ENCODE measurements at places on chromosomes 16 and 17.

DNA sequence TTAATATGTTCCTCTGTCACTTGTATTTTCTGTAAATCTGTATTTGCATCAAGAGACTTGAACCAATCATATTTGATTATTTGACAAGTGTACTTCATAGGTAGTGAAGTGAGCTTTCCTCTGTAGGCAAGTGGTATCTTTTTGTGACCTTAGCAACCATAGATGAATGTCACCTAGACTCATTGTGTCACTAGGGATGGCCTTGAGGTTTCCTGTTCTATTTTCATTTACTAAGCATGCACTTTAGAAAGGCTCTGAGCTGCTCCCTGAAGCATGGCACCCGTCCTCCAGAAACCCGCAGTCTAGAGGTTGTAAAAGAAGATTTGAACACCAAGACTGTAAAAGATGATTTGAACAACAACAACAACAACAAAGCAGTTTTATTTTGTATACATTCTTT is 151.7 kb downstream of the PRKCB start:
- DNase-seq, result no peak

DNA sequence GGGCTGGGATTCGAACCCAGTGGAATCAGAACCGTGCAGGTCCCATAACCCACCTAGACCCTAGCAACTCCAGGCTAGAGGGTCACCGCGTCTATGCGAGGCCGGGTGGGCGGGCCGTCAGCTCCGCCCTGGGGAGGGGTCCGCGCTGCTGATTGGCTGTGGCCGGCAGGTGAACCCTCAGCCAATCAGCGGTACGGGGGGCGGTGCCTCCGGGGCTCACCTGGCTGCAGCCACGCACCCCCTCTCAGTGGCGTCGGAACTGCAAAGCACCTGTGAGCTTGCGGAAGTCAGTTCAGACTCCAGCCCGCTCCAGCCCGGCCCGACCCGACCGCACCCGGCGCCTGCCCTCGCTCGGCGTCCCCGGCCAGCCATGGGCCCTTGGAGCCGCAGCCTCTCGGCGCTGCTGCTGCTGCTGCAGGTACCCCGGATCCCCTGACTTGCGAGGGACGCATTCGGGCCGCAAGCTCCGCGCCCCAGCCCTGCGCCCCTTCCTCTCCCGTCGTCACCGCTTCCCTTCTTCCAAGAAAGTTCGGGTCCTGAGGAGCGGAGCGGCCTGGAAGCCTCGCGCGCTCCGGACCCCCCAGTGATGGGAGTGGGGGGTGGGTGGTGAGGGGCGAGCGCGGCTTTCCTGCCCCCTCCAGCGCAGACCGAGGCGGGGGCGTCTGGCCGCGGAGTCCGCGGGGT is at the start of gene CDH1:
TSS of gene CDH1 (plus strand) at position 247 of the 684 bp plus-strand sequence. CDS start at position 371, 124 bp downstream.
- no peak for DNase-seq

DNA sequence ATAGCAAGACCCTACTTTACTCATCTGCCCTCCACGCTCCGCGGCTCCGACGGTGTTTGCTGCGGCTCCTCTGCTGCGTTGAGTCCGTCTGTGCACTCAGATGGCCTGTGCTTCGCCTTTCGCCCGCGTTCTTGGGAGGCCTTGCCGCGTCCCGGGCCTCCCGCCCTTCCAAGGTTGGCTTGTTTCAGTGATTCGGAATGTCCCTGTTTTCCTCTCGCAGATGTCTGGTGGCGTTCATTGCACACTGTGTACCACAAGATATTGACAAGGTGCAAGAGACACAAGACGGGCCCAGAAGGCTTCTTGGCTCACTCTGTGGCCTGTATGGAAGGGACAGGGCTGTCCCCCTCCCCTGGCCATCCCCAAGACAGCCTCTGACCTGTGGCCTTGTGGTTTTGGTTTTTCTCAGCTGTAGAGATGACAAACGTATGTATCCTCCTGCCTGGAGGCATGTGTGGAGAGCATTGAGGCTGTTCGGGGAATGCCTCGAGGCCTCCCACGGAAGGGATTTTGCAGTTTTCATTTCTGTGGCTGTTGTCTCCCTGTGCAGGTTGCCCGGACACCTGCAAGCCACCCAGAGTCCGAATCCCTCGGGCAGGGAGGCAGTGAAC is 15.4 kb downstream of the MGRN1 start:
- no peak for DNase-seq

- DNase-seq, result no peak
Measured at GRCh38 chr16:51133688-51134087, 17.4 kb downstream of the SALL1 start.

DNA sequence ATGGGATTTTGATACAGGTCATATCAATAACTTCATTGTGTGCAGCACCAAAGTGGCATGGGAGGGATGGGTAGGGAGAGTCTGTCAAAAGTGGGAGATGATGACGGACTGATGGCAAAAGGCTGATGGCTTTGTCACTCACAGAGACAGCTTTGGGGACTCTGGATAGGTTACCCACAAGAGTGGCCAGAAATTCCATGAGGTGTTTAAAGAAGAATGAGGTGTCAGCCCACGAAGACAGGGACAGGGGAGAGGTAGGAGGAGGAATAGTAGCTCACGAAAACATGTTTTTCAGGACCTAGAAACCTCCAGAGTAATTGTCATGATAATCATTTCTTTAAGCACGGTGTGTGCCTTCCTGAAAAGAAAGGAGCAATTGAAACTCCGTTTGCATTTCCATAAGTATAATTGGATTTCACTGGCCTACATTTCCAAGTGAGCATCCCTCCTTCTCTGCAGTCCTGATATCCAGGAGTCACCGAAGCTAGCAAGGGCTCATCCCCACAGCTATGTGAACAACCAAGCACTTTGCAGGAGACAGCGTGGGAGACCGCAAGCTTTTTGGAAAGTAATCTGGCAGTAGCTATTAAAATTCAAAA is 60.0 kb downstream of the HSD17B2 start:
- DNase-seq, result no peak

DNA sequence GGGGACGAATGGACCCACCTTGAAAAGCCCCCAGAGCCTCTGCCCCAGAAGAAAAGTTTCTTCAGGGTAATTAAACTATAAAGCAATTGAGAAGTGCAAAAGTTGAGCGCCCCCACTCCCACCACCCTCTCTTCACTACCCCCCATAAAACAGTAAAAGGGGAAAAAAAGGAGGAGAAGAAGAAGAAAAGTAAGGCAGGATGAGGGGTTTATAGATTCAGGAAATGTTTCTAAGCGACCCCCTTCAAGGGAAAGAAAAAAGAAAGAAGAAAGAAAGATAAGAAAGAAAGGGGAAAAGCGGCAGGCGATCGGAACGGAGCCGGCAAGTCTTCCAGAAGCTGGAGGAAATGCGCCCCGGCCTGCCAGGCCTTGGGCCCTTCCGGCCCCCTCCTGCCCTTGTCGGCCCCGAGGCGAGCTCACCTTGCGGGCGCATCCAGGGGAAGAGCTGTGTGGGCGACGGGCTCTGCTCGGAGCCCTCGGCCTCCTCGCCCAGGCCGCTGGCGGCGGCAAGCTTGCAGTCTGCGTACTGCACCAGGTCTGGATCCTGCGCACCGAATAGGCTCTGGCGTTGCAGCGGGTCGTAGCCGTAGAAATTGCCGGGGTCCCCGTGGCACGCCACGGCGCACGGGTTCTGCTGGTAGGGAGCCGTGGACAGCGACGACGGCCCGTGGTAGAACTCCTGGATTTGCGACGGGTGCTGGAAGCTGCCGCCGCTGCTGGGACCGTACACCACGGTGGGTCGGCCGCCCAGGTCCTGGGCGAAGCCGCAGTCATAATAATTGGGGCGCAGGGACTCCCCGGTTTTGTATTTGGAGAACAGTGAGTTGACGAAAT is 1.0 kb downstream of the HOXB8 start:
- DNase-seq, result no peak

- DNase-seq, result no peak
Measured at GRCh38 chr16:49593424-49594040, 219.9 kb downstream of the C16orf78 start.

DNA sequence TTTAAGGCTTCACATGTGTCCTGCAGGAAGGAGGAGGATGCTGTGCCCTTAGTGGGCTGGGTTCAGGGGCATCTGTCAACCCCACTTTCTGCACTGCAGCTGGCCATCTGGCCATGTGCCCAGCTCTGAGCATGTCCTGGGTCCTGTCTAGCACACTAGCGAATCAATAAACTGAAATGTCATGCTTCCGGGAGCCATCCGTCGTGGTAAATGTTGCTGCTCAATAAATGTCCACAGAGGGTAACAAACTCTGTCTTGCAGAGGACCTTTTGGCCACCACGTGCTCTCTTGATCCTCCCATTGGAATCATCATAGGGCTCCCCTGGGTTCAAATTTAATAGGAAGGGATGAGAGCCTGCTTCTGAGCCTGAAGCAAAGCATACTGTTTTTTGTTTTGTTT is 168.6 kb upstream of the PIRT start:
- DNase-seq, result no peak

GRCh38 chr16:65119901-65120401 is 1.9 kb downstream of the CDH11 start:
- no peak for DNase-seq

- no peak for DNase-seq
Measured at GRCh38 chr16:80480664-80481063, 60.1 kb upstream of the DYNLRB2 start.

DNA sequence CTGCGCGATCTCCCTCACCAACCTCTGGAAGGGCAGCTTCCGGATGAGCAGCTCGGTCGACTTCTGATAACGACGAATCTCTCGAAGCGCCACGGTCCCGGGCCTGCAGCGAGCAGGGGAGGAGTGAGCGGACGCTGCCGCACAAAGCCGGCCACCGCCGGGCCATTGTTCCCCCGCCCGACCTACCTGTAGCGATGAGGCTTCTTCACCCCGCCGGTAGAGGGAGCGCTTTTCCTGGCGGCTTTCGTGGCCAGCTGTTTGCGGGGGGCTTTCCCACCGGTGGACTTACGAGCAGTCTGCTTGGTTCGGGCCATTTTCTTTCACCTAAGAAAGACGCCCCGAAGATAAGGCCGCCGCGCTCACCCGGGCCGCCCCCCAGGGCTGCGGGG is 5.8 kb upstream of the UNK start:
- DNase-seq, result no peak

DNA sequence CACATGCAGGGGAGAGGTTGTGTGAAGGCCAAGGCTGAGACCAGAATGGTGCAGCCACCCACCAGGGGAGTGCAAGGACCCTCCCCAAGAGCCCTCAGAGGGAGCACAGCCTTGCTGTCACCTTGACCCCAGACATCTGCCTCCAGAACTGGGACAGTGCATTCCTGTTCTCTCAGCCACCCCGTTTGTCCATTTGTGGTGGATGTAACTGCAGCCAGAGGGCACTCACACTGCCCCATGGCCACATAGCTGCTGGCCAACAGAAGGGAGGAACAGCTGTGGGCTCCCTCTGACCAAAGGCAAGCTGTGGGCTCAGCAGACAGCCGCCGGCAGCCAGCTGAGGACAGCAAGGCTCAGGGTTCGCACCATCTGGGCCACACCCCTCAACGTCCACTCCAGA is 49.8 kb upstream of the KLHDC4 start:
- no peak for DNase-seq

DNA sequence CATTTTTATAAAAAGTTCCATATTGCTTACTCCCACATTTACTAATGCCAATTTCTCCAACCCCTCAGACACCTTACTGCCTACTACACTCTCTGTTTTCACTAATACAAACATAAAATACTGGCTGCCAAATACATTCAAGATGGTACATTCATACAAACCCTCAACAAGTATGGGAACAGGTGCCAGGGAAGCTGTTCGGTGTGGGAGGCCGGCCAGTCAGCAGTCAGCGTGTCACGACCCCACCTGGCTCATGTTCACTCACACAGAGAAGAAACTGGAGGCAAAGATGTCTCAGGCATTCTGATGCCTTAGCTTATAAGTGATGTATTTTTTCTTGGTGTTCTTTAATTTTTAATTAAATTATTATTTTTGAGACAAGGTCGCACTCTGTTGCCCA is 42.4 kb upstream of the TRAP1 start:
- DNase-seq, result no peak

- no peak for DNase-seq
Measured at GRCh38 chr17:76528156-76528527, 9.4 kb downstream of the CYGB start.

GRCh38 chr17:37146086-37147064 is 197.6 kb downstream of the AATF start:
- DNase-seq, result no peak

DNA sequence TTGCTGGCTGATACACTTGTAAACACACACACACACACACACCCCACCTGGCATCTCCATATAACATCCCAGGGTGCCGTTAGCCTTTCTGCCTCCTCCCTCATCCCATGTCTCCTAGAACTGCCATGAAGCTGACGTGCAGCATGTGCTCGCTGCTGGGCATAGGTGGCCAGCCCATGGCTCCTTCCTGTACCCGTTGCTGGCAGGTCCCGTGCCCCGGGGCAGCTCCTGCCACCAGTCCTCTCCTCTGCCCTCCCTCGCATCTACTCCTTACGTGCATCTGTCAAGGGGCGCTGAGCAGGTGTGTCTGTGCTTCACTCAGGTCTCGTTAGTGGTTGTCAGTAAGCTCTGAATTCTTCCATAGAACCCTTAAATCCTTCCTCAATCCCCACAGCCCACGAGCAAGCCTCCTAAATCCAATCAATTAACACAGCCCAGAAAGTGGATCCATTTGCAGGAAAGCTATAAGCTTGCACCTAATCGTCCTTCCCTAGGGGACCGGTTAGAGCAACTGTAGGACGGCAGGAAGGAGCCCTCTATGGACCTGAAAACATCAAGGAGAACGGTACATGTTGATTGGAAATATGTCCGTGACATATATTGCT is 218.1 kb upstream of the FOXF1 start:
- no peak for DNase-seq

- no peak for DNase-seq
Measured at GRCh38 chr17:11921296-11921695, 76.0 kb downstream of the ZNF18 start.

DNA sequence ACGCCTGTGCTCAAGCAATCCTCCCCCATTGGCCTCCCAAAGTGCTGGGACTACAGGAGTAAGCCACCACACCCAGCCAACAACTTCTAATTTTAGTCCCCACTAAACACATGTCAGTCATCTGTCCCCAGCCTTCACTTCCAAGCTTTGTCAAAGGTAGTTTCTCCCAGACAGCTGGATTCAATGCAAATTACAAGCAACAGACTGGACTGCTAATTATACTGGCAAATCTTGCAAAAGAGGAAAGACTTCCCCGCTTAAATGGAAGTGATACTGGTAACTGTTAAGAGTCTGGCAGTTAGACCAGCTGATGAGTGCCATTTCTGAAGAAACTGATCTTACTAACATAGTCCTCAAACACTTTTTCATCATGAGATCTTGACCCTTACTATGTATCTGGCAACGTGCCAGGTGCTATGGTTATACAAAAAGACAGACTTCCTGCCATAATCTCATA is 8.2 kb upstream of the GGA2 start:
- DNase-seq, result no peak

DNA sequence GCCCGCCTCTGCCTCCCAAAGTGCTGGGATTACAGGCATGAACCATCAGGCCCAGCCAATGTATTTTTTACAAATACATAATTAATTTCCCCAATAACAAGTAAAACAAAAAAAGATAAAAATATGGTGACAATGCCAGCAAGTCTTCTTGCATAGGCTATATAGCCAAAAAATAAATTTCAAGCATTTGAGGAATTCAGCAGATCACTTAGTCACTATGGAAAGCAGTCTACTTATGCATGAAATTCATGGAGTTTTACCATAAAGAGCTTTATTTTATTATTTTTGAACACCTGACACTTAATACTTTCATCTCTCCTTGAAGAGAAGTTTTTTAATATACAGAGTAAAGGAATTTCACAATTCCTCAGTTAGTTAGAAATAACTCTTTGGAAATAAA is 56.4 kb downstream of the BRIP1 start:
- no peak for DNase-seq

GRCh38 chr17:32827227-32827626 is 49.7 kb downstream of the MYO1D start:
- DNase-seq, result no peak

- no peak for DNase-seq
Measured at GRCh38 chr17:68733241-68734176, 132.3 kb upstream of the FAM20A start.

- DNase-seq, result no peak
Measured at GRCh38 chr17:80322864-80323263, 62.2 kb downstream of the RNF213 start.

All from stimulated activated CD4-positive, alpha-beta T cell treated with anti-CD3 and anti-CD28 coated beads, Interleukin-1b, Interleukin-23, amount 100 ng/mL, for 1 hour (primary cell).